Breast epithelium (tissue), 4 donors: ENCODE measurements at places on chromosomes 4 and X. TPM values are rescaled to one million over a fixed set of nuclear protein-coding genes. Genes with fewer than 3 reads are reported as not detected.

The MUC7 gene
- not detected for total RNA-seq

The CLDN34 gene
- total RNA-seq, result 0.98 TPM

The NDST3 gene
- not detected for total RNA-seq

The TEX13B gene
- not detected for total RNA-seq

The DCHS2 gene
- total RNA-seq, result 2.8 TPM
